Effector memory CD4-positive, alpha-beta T cell (primary cell): ENCODE measurements at places on chromosomes 7 and 10.
A peak's percentile ranks its signal among the peaks of the same experiment; 100 is the strongest.

DNA sequence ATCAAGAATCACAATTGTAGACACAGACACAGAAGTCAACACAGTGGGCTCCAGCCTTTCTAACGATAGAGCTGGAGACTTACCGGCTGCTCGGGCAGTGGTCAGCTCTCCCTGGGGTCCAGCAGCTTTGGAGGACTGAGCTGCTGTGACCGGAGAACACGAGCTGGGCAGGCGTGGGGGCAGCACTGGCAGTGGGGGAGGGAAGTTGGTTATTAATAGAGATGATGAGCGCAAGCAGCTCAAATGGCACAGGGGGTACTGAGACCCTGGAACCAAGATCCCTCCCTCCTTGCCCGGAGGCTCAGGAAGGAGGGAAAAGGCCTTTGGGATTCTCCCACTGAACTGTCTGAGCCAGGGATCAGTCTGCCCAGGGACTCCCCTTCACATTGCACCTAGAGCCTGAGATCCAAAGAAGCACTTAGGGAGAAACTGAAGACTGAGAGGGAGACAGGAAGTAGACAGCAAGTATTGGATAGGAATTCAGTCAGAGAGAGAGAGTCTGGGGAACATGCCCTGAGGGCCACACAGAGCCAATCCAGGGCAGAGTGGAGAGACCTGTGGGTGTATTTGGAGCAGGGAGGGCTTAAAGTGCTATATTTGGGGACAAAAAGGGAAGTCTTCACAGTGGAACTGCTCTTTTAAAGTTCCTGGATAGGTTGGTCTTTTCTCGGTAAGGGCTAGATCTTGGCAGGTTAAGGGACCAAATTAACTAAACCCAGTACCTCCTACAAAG, at the start of gene MYOZ1:
MYOZ1 (minus strand) TSS at position 147 of the 733 bp plus-strand sequence. CDS start 1,457 bp downstream, outside the sequence.
- no peak within 1 kb of the TSS for H3K4me3 ChIP-seq
- H3K27me3 ChIP-seq = no peaks in the 10 kb centered on the region
- DNase-seq = no peak
- H3K27ac ChIP-seq = no peak within 1 kb of the TSS
- no peaks in the 10 kb centered on the region for H3K4me1 ChIP-seq

DNA sequence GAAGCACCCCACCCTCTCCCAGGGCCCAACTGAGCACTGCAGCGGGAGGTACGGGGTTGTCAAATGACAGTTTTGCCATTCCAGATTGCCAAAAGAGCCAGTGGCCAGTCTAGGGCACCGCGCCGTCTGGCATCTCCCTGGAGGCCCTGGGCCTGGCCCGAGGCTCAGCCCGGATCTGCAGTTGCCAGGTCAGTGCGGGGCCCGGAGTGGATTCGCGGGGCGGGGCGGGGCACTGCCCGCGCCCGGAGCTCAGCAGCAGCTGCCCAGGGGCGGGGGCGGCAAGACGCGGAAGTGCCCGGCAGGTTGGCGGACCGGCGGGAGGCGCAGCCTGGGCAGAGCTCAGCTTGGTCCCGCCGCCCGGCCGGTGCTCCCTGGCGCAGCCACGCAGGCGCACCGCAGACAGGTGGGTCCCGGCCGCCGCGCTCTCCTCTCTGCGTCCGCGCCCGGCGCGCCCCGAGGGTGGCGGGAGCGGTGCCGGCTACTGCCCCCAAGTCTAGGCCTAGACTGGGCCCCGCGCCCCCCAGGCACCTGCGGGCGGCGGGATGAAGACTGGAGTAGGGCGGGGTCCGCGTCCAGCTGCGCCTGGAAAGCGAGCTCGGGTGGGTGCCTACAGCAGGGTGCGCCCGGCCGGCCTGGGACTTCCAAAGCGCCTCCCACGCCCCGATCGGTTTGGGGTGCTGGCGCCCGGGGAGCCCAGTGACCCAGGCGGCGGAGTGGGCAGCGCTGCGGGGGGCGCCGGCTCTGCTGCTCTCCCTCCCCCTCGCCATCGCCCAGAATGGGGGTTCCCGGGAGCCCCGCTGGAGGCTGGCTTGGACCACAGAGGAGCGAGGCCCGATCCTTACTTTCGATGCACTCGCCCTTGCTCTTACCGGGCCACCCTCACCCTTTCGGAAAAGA, at the start of gene IRF5:
IRF5 (plus strand) TSS at position 281 of the 897 bp plus-strand sequence. CDS start 4,155 bp downstream, outside the sequence.
- H3K4me1 ChIP-seq = peaks cover 39% of the 10 kb centered on the region
- H3K4me3 ChIP-seq = peak within 1 kb of the TSS; percentile 86
- H3K27me3 ChIP-seq = no peaks in the 10 kb centered on the region
- no peak for DNase-seq

DNA sequence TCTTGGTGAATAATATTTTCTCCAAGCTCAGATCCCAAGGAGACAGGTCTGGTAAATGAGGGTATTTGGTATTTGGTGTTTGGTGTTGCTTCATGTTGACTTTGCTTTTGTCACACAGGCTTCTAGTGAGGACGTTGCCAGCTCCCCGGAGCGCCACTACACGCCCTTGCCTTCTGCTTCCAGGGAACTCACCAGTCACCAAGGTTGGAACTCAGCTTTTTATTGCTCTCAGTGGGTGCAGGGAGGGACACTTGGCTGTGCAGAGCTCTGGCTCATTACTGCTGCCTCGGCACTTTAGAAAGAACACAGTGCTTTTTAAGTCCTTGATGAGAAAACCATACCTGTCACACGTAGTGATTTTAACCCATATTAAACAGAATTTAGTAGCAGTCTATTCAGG, 892.9 kb downstream of the LRMDA start:
- H3K27ac ChIP-seq = no peak overlapping the region
- no peaks in the 10 kb centered on the region for H3K4me1 ChIP-seq
- H3K36me3 ChIP-seq = no peaks in the 10 kb centered on the region

DNA sequence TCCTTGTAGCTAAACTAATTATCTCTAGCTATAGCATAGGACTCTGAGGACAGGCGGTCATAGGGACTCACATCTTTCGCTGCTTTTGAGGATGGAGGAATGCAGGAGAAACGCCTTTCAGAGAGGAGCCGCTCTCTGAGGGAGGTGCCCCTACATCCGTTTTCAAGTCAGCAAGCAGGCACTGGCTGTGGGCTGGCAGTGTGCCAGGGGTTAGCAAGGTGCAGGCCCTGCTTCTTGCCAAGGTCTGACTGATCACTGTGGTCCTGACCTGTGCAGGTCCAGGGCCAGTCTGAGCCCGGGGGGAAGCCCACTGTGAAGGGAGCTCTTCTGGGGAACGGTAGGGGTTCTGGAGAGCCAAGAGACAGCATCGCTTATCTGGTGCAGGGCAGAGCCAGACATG, 89.4 kb downstream of the SH3PXD2A start:
- H3K4me3 ChIP-seq = peak overlapping the region; percentile 10
- peaks cover 42% of the 10 kb centered on the region for H3K4me1 ChIP-seq
- no peaks in the 10 kb centered on the region for H3K27me3 ChIP-seq
- DNase-seq = peak; percentile 67
- no peaks in the 10 kb centered on the region for H3K36me3 ChIP-seq

DNA sequence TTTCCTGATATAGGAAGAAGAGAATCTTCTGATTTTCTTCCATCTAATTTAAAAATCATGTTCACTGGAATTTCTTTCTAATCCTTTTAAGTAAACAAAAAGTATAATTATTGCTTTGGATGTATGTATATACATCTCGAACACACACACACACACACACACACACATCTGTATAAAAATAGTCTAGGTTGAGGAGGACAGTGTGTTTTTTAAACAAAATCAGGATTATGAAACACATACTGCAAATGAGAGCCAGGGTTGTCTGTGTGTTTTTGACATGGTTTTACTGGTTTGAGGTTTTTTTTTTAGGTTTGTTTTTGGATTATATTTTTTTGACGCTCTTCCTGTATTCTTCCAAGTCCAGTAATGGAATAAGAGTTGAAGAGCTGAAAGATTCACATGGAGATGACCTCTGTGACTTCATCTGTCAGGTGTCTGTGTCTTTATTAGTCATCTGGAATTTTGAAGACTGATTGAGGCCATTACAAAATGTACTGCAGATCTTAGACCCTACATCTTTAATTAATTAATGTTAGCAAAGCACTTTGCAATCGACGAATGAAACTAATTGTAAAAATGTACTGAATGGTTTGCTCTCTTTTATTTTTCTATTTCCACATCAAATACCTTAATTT, 237.1 kb downstream of the SUGCT start:
- H3K4me1 ChIP-seq = no peaks in the 10 kb centered on the region
- H3K27ac ChIP-seq = no peak overlapping the region
- H3K4me3 ChIP-seq = no peak overlapping the region
- H3K27me3 ChIP-seq = no peaks in the 10 kb centered on the region
- no peak for DNase-seq
- no peaks in the 10 kb centered on the region for H3K36me3 ChIP-seq

GRCh38 chr10:48801001-48801421, 116.3 kb downstream of the WDFY4 start:
- H3K36me3 ChIP-seq = no peaks in the 10 kb centered on the region
- DNase-seq = no peak
- no peak overlapping the region for H3K4me3 ChIP-seq

- H3K4me3 ChIP-seq = no peak overlapping the region
- H3K27ac ChIP-seq = no peak overlapping the region
- H3K4me1 ChIP-seq = no peaks in the 10 kb centered on the region
Observed at GRCh38 chr7:78178319-78178718, 379.7 kb downstream of the PHTF2 start.

- peaks cover 21% of the 10 kb centered on the region for H3K4me1 ChIP-seq
- no peak overlapping the region for H3K27ac ChIP-seq
- H3K27me3 ChIP-seq = no peaks in the 10 kb centered on the region
- no peaks in the 10 kb centered on the region for H3K36me3 ChIP-seq
Observed at GRCh38 chr7:151384352-151384697, 25.5 kb downstream of the WDR86 start.

GRCh38 chr10:127168261-127168660, 28.1 kb downstream of the INSYN2A start:
- no peaks in the 10 kb centered on the region for H3K36me3 ChIP-seq
- H3K27me3 ChIP-seq = no peaks in the 10 kb centered on the region
- no peak overlapping the region for H3K4me3 ChIP-seq
- no peak for DNase-seq
- H3K4me1 ChIP-seq = no peaks in the 10 kb centered on the region

GRCh38 chr7:130814778-130815335, 80.8 kb upstream of the KLF14 start:
- H3K36me3 ChIP-seq = no peaks in the 10 kb centered on the region
- H3K27me3 ChIP-seq = no peaks in the 10 kb centered on the region
- no peak for DNase-seq
- H3K4me1 ChIP-seq = no peaks in the 10 kb centered on the region
- no peak overlapping the region for H3K4me3 ChIP-seq

DNA sequence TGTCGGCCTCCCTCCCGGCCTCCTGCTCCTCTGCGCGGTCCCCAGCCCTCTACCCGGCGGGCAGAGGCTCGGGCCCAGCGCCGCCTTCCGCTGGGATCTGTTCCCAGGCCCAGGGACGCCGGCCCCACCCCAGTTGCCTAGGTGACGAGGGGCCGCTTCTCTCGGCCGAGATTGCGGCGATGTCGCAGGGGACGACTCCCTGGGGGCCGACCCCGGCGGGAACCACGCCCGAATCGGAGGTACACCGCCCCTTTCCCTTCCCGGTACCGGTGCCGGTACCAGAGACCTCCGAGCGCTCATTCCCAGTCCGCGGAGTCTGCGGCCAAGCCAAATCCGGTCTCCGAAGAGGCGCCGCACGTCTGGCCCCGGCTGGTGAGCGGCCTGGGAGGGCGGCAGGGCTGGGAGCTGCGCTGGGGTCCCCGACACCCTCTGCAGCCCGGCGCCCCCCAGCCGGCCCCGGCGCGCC, at the start of gene CABCOCO1:
CABCOCO1 (plus strand) TSS at position 136 of the 466 bp plus-strand sequence; CDS start at position 180, 44 bp downstream.
- H3K36me3 ChIP-seq = no peaks in the 10 kb centered on the region
- H3K4me3 ChIP-seq = no peak within 1 kb of the TSS
- no peaks in the 10 kb centered on the region for H3K4me1 ChIP-seq
- no peak within 1 kb of the TSS for H3K27ac ChIP-seq
- no peak for DNase-seq
- H3K27me3 ChIP-seq = peaks cover 11% of the 10 kb centered on the region

- H3K27ac ChIP-seq = no peak overlapping the region
- H3K36me3 ChIP-seq = no peaks in the 10 kb centered on the region
- no peak for DNase-seq
- no peak overlapping the region for H3K4me3 ChIP-seq
- no peaks in the 10 kb centered on the region for H3K27me3 ChIP-seq
Observed at GRCh38 chr10:22456486-22456885, 111.2 kb downstream of the SPAG6 start.

DNA sequence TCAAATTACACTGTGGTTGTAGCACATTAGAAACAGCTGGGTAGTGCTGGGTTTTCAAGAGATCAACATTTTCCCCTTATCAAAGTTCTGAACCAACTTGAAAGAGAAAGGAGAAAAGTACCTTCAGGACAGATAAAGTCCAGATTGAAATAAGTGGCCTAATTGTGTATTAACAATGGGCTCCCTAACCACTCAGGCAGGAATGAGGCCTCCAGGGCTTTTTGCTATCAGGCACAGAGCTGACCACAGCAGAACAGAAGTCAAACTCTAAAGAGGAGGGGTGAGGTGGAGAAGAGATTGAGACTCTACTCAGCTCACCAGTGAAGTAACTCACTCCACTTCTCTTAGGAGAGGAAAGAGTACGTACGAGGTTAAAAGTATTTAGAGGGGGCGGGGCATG, 394.1 kb upstream of the PHF14 start:
- DNase-seq = no peak
- no peaks in the 10 kb centered on the region for H3K36me3 ChIP-seq
- no peaks in the 10 kb centered on the region for H3K27me3 ChIP-seq
- H3K4me3 ChIP-seq = no peak overlapping the region

- no peaks in the 10 kb centered on the region for H3K27me3 ChIP-seq
- H3K4me3 ChIP-seq = no peak overlapping the region
- H3K36me3 ChIP-seq = no peaks in the 10 kb centered on the region
- DNase-seq = no peak
- H3K27ac ChIP-seq = no peak overlapping the region
Observed at GRCh38 chr7:131355917-131356777, 28.5 kb downstream of the MKLN1 start.

GRCh38 chr10:126227762-126228134, 160.5 kb downstream of the ADAM12 start:
- H3K36me3 ChIP-seq = no peaks in the 10 kb centered on the region
- no peak for DNase-seq
- no peaks in the 10 kb centered on the region for H3K4me1 ChIP-seq
- no peaks in the 10 kb centered on the region for H3K27me3 ChIP-seq
- H3K4me3 ChIP-seq = no peak overlapping the region

DNA sequence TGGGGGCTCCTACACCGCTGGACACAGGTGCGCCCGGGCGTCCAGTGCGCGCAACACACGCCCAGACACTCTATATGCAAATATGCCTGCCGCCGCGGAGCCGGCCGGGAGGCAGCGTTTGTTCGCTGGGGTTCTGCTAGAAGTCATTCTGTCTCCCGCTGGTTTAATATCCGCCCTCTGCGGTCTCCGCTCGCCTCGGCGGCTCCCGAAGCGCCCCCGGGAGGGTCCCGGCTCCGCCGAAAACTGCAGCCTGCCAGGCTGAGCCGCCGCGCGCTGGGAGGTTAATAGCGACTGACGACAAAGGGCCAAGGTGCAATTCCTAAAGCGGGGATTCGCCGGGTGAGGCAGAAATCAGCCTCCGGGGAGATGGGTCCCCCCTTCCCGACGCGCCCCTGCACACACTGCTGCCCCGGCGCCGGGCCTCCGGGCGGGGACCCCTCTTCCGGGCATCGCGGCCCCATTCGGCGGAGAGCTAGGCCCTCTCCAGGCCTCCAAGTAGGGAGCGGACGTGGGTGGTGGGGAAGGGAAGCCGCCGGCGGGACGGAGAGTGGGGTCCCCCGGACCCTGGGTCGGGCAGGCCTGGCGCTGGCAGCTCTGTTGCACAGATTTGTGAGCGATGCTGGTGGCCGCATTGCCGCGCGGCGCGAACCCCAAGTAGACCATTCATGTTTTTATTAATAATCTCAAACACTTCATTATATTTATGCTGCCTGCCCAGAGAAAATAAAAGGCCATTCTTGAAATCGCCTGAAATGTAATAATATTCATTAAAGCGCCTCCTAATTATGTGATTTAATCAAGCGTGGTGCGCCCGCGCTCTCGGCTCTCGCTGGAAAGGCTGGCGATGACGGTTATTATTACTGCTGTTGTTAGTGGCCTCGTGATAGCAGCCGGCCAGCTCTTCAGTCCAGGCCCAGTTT, 9.1 kb downstream of the EN2 start:
- H3K27ac ChIP-seq = no peak overlapping the region
- H3K4me1 ChIP-seq = peaks cover 17% of the 10 kb centered on the region
- H3K36me3 ChIP-seq = no peaks in the 10 kb centered on the region
- no peak overlapping the region for H3K4me3 ChIP-seq
